ENCODE measurements at places on chromosomes 5 and 9. TPM values are rescaled to one million over a fixed set of nuclear protein-coding genes. Genes with fewer than 3 reads are reported as not detected.

OR13C5 gene
- not detected for total RNA-seq

CYSRT1 gene
- total RNA-seq, result not detected

IFNA21 gene
- total RNA-seq, result not detected

PCDHB11 gene
- under 0.01 TPM for total RNA-seq

RPL35 gene
- total RNA-seq, result 1,151 TPM

DNA sequence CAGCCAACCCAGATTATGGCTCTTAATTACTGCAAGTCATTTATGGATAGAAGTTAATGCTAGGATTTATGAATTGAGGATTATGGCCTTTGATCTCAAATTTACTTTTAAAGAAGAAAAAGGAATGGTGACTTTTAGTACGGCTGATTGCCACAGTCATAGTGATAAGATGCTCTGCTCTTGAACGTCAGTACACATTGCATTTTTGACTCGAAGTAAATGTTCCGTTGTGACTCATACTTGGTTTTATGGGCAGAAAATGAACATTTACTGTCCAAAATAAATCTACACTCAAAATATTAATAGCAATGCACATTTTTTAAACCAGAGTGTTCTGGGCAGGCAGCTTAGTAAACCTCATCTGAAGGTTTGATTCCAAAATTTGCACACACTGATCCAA, 830 bp downstream of the ADAMTSL1 start:
- peak; percentile 72 for DNase-seq

DNA sequence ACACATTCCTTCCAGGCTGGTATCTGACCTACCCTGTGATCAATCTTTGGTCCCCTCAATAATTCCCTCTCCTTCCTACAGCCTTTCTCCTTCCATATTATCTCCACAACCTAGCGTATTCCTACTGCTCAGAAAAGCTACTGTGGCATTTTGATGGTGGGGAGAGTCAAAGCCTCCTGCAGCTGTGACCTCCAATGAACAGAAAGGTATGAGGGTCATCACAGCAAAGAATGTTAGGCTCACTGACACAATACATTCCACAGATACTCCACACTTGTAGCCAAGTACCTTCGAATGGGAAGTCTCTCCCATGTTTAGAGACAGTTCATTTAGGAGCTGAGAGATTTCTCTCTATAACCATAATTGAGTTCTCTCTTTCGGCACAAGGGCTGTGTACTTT, 5.9 kb downstream of the FBN2 start:
- DNase-seq, result no peak

GRCh38 chr5:142769251-142769792, 855 bp upstream of the ARHGAP26 start:
- no peak for DNase-seq

DNA sequence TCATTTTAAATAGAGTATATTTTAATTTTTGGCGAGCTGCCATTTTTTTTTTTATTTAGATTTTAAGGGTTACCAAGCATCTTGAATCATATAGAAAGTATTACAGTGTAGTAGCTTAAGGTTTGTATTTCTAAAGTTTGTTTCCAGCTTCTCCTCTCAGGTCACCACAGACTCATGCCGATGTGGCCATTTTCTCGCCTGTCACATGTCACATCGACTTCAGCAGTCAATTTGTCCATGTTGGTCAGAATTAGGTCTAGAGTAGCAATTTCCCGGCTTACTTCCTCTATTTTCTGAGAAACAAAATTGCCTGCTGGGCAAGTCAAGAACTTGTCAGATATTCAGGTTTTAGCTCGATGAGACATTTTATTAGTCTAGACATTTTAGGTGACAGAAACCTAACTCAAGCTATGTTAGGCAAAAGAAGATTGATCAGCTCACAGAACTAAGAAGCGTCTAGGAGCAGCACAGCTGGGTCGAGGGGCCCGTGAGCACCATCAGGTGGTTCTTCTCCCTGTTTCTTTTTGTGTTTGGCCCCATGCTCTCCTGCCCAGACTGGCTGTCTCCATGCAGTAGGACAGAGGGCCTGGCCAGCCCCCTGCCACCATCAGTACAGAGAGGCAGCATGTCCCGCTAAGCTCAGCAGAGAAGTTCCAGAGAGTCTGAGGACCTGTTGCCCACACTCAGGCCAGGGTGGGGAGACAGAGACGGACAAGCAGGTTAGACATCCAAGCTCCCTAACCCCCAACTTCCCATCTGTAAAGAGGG, 48.4 kb upstream of the AFAP1L1 start:
- DNase-seq, result peak; percentile 53
